ENCODE measurements at places on chromosomes 4 and X.

GRCh38 chrX:50842221-50842620 is 28.2 kb upstream of the SHROOM4 start:
- DNase-seq, result no peak

- no peak for DNase-seq
Measured at GRCh38 chr4:121958777-121959176, 6.9 kb upstream of the TRPC3 start.

DNA sequence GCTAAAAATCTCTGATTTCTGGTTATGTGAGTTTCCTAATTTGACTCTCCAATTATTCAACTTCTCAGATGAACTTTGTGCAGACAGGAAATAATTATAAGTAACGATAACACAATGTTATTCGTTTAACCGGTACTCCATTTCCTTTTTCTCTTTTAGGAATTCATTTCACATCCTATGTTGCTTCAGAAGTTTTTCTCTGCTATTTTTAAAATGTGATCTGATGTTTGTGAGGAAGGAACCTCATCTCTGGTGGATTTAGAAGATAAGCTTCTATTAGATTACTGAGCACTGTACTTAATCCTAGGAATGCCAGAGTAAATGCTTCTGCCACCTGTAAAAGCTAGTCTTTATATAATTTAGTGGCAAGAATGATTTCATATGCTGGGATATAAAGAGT is 116.0 kb upstream of the ETNPPL start:
- DNase-seq, result no peak

DNA sequence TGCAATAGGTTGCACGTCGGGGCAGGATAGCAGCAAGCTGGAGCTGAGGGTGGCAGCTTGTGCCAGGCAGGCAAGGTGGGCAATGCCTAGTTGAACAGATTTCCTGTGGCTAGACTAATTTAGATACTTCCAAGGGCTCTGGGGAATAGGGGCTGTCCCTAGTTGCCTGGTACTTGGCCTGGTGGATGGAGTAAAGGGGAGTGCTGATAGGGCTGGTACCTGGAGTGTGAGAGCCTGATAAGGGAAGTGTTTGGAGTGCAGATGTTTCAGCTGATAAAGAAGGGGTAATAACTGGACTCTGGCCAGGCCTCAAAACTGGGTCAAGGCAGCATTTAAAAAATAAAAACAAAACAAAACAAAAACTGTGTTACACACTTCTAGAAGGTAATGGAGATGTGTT is 665.5 kb downstream of the CCSER1 start:
- DNase-seq, result no peak

DNA sequence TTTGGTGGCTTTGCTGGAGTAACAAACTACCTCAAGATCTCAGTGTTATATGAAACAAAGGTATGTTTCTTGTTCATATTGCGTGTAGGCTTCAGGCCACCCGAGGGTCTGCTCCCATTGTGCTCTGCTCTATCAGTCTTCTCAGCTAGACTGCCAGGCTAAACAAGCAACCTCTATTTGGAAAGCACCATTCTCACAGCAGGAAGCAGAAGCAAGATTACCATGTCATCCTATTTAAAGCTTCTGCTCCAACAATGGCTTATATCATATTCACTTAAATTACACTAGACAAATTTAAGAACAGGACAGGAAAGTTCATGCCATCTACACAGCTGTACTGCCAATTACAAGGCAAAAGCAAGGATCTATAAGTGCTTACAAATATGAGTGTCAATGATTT is 385.8 kb downstream of the PPARGC1A start:
- DNase-seq, result no peak

DNA sequence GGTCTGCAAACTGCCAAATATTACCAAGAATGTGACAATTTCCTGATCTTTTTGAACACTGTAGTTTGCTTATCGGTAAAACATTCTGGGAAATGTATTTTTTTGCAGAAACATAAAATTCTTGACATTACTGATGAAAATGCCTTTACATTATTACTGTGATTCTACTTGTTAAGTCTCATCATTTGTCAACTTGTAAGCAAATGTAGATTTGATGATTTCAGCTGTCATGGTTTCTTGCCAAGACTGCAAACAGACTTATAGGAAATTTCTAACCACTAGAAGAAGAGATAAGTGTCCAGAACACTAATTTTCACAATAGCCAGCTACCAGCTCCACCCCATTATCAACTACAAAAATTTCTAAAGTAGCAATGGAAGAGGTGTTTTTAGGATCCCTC is 560.4 kb downstream of the STPG2 start:
- DNase-seq, result no peak

Measured in activated CD4-positive, alpha-beta T cell treated with anti-CD3 and anti-CD28 coated beads for 36 hours (primary cell).